ENCODE measurements at places on chromosomes 1 and 21.

GRCh38 chr1:111223126-111223685 is 4.3 kb upstream of the CHI3L2 start:
- DNase-seq, result no peak

DNA sequence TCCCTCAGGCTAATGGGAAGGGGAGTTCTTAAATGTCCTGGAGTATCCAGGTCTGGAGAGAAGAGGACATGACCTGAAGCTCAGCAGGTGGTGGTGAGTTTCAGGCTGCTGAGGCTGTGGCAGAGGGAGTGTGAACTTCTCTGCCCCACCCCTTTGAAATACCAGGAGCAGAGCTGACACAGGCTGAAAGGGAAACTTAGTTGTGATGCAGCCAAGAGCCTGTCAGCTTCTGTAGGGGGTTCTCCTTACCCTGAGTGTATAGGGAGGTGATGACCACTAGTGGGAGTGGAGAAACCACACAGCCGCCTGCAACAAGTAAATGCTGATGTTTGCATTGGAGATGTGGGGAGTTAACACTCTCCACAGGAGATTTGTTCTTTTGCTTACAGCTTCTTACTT is 152.3 kb downstream of the FCRL5 start:
- no peak for DNase-seq

DNA sequence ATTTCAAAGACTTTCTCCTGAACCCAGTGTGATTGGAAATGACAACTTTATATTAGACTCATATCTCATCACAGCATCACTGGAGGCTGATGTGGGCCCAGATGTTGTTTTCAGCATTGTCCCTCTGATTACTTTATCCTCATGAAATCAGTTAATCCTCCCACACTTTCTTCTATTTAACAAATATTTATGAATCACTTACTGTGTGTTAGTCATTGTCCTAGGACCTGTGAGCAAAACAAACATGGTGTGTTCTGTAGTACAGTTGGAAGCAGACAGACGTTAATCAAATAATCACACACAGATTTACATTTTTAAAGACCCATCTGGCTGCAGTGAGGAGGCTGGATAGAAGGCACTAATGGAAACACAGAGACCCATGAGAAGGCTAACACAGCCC is 383.7 kb downstream of the PRDM2 start:
- DNase-seq, result no peak

GRCh38 chr1:201930137-201930536 is 16.2 kb downstream of the LMOD1 start:
- no peak for DNase-seq

- no peak for DNase-seq
Measured at GRCh38 chr1:242432491-242433095, 91.9 kb downstream of the PLD5 start.

- DNase-seq, result no peak
Measured at GRCh38 chr1:159600894-159601293, 13.3 kb downstream of the APCS start.

- DNase-seq, result no peak
Measured at GRCh38 chr21:42312626-42313104, 2.5 kb downstream of the TFF3 start.

DNA sequence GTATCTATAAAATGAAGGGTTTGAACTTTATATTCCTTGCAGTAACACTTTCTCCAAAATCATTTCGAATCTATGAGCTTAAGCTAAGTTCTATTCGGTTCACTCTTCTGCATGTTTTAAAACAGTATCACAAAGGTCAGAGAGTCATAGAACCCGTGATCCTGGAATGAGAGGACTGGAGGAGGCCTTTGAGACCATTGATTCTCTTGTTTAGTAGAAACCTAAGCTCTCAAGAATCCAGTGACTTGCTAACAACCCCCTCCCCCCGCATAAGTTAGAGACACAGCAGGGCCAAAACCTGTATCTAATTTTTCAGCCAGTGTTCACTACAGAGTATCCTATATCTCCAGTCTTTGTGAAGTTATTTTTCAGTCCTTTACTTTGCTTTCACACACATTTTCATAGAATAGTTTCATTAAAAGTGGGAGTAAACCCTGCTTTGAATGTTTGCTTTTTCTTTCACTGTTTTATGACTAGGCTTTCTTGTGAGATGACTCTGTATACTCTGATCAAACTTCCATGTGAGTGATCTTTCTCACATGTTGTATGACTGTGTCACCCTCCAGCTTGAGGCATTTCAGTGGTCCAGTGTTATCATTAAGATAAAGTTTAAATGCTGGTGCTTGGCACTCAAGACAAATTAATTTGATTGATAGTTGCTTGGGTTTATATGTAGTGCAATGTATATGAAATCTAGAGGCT is 275.4 kb upstream of the SGIP1 start:
- DNase-seq, result no peak

- DNase-seq, result no peak
Measured at GRCh38 chr1:199747984-199748383, 279.5 kb upstream of the NR5A2 start.

DNA sequence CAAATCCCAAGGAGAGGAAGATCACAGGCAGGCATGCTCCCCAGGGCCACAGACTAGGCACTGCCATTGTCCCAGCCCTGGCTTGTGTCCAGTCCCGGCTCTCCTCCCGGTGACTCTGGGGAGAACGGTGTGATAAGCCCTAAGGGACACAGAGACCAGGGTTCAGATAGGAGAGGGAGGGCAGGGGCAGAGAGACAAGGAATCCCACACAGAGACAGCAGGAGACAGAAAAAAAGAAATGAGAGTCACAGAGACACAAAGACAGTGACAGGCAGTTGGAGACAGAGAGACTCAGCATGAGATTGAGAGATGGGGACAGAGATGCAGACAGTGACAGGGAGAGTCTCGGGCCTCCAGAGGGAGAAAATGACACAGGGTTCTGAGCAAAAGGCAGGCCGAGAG is 361 bp downstream of the INSRR start:
- no peak for DNase-seq

DNA sequence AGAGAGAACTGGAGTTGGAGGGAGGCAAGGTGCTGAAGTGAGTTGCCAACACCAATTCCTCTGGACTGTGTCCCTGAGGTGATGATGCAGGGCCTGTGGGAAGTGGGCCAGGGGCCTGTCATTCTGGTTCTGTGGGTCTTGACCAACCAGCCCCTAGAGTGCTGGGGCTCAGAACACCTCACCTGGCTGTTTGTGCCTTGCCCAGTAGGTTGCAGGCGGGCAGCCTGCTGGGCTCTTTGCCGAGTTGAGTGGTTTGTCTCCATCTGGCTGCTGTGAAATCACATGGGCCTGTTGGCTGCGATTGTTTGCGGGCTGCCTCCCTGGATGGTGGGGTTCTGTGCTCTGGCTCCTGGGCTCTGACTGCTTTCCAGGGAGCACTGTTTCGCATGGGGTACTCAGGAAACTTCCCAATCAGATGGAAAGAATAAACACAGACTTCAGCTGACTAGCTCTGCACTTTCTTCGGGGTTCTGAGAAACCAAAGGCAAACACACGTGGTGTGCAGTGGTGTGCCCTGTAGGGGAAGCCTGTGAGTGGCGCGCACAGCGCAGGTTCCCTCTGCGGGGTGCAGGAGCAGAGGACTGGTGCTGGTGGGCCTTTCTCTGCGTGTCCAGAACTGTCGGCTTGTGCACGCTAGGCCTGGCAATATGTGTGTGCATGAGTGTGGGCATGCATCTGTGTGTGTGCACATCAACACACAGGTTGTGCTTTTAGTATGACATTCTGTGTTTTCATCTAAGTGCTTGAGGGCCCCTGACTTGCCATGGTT is 95.1 kb downstream of the RHOU start:
- no peak for DNase-seq

GRCh38 chr1:150576794-150577556 is 2.4 kb downstream of the MCL1 start:
- DNase-seq, result no peak

DNA sequence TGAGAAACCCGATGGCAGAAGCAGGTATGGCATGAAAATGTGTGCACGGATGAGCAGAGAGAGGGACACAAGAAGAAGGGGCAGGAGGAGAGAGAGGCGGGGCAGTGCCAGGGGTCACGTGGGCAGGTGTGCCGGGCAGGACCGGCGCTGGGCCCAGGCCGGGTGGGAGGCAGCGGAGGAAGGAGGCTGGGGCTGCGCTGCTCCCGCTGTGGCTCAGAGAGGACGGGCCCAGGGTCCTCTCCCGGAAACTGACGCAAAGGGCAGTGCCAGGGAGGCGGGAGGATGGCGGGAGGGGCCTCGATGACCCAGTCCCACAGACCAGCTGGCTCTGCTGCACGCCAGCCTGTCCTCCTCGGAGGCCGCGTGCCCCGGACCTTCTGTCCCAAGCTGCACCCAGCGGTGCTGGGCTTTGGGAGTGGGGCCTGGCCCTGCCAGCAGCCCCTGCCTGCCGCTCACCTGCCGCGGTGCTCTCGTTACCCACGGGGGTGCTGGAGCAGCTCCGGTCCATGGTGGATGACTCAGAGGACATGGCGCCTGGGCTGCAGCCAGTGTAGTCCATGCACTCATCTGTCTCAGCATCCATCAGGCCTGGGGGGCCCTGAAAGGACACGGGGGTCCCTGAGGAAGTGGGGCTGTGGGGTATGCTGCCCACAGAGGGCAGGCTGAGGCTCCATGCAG is 153.9 kb downstream of the CASZ1 start:
- no peak for DNase-seq

DNA sequence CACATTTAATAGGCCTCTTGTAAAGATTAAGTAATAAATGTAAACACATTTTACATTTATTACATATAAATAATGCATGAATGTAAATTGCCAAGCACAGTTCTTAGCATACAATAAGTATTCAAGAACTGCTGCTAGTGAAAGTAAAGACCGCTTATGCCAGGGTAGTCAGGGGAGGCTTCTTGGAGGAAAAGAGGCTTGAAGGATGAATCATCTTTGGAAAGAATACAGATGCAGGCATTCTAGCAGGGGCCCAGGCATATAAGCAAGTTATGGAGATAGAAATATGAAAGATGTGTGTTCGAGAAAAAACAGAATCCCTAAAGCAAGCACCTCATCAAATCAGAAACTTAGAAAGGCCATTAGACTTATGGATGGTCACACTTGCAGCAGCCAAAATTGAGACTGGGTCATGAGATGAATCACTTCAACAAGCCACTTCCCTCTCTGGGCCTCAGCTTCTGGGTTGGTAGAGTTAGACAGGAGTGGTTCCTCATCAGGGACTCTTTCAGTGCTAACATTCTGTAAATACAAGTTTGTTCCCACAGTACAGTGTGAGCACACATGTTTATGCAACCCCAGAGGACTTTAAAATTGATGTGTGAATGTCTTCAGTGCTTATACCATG is 79.8 kb upstream of the ROR1 start:
- DNase-seq, result no peak

- no peak for DNase-seq
Measured at GRCh38 chr1:25431955-25432719, 1.4 kb downstream of the MACO1 start.

- no peak for DNase-seq
Measured at GRCh38 chr1:44870096-44870495, 27.0 kb upstream of the PTCH2 start.

GRCh38 chr1:2314803-2315673 is 76.3 kb downstream of the MORN1 start:
- DNase-seq, result peak; percentile 42

GRCh38 chr1:102472520-102472919 is 475.8 kb upstream of the OLFM3 start:
- DNase-seq, result no peak

GRCh38 chr1:220810963-220811362 is 24.2 kb downstream of the MTARC1 start:
- DNase-seq, result no peak

GRCh38 chr1:187629075-187629474 is 800.3 kb downstream of the PLA2G4A start:
- DNase-seq, result no peak

GRCh38 chr1:245389873-245390272 is 235.1 kb downstream of the KIF26B start:
- DNase-seq, result no peak

GRCh38 chr1:89876463-89876862 is 55.6 kb downstream of the LRRC8D start:
- no peak for DNase-seq

GRCh38 chr1:207027206-207027777 is 5.3 kb downstream of the C1orf116 start:
- no peak for DNase-seq

- DNase-seq, result no peak
Measured at GRCh38 chr21:45010860-45011259, 63.5 kb upstream of the ADARB1 start.

DNA sequence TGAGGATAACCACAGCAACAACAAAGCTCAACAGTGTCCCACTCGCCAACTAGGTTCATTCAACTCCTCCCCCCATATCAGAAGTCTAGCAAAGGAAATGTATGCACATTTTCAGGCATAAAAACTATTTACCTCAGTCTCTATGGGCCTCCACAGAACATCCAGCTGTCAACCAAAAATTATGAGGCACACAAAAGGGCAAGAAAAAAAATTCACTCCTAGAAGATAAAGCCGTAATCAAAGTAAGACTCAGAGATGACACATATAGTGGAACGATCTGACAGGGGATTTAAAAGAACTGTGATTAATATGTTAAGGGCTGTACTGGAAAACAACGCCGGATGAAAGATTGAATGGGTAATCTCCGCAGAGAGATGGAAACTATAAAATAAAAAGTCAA is 158.7 kb downstream of the NTPCR start:
- DNase-seq, result no peak

DNA sequence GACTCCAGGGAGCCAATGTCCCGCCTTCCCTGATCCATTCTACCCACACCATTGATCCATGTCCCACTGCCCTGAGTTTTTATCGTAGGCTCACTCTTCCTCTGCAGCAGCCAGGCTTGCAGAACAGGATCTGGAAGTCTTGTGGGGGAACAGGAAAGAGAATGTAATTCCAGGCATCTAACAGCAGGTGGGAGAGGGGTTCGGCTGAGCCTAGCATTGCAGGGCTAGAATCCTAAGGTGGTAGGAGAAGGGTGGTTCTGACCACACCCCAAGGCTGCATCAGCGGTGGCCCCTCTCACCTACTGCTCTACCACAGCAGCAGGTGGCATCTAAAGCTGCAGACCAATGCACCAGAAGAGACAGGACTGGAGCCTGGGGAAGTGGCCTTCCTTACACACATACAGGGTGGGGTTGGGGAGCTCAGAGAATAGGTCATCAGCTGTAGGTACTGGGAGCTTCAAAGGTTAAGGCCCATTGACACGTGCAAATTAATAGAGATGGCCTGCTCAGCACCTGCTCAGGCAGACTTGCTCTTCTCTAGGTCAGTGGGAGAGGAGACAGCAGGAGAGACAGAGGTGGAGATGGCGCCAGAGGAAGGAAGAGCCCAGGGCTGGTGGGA is 20.5 kb downstream of the KNCN start:
- DNase-seq, result no peak

- no peak for DNase-seq
Measured at GRCh38 chr1:244761279-244761678, 74.2 kb upstream of the COX20 start.

DNA sequence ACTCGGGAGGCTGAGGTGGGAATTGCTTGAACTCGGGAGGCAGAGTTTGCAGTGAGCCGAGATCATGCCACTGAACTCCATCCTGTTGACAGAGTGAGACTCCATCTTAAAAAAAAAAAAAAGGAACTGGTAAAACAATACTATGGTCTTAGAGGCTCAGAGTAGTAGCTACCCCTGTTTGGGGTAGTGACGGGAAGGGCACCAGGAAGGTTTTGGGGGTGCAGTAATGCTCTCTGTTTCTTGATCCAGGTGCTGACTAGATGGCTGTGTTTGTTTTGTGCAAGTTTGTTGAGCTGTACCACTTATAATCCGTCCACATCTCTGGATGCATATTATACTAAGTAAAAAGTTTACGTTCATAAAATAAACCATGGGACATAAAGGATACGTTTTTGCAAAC is 765.8 kb upstream of the TPTE start:
- no peak for DNase-seq
